T follicular helper cell (primary cell): ENCODE measurements at places on chromosomes 3 and 15.
A peak's percentile ranks its signal among the peaks of the same experiment; 100 is the strongest.

DNA sequence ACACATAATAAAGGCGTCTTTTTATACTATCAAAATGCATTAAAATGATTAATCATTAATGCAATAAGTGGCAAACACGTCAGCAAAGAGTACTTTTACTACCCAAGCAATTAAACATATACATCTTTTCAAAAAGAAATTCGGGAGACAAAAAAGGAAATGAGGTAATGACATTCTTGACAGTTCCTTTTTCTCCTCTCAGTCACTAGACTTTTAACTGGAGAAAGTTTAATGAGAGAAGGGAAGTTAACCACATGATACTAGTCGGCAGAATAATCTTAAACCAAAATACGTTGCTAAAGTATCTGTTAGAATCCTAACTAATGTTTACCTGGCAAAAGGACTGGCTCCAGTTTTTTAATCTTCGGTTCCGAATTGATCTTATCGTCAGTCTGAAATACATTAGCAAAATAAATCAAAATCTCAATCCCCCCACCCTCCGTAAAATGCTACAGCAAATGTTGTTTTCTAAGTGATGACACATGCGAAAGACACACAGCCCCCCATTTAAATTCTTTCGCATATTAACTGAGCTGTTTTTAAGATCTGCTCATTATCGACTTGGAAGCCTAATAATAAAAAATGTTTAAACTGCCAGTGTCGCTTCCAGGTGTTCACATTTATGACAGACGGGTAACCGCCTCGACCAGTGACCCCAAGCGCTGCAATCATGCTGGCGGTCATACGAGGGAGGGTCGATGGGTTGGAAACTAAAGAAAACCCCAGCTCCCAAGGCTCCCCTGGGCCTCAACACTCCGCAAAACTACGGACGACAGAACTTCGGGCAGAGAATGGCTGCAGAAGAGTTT lies 778 bp downstream of the MTMR10 start:
- DNase-seq, result no peak

GRCh38 chr3:35932995-35933394 lies 293.7 kb downstream of the ARPP21 start:
- DNase-seq, result no peak

- no peak for DNase-seq
These were observed 128.0 kb upstream of the PROK2 start for GRCh38 chr3:71912839-71913495.

GRCh38 chr3:184506561-184506991 lies 55.0 kb upstream of the EPHB3 start:
- DNase-seq, result no peak

DNA sequence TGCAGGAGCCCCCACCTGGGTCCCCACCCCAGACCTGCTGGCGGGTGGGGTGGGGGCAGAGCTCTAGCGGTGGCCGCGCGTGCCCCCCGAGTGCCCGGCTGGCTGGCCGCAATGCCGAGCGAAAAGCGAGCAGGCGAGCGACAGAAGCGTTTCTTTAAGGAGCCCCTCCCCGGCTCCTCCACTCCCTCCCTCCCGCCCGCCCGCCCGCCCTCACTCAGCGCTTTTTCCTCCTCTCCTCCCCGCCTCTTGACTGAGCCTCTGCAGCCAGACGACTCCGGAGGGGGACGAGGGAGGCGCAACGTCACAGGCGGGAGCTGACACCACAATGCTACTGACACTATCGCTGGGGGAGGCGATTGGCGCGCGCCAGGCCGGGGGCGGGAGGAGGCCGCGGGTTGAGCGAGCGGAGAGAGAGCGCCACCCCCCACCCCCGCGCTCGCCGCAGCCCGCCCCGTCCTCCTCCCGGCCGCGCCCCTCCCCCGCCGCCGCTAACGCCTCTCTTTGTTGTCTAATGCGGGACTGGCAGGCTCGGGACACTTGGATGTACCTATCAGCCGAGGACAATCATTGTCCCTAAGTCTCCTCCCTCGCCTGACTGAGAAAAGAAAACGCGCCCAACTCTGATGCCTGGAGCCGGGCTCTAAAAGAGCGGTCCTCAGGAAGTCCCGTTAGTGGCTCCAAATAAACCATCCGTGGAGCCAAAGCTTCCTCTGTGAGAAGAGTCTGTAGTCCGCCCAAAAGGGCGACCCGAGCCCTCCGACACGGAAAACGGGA lies at the start of gene MEX3B:
TSS of gene MEX3B (minus strand) at position 127 of the 774 bp plus-strand sequence. CDS start 313 bp downstream, outside the sequence.
- DNase-seq, result peak; percentile 84

GRCh38 chr3:66499881-66500575 lies 794 bp downstream of the LRIG1 start:
- no peak for DNase-seq

DNA sequence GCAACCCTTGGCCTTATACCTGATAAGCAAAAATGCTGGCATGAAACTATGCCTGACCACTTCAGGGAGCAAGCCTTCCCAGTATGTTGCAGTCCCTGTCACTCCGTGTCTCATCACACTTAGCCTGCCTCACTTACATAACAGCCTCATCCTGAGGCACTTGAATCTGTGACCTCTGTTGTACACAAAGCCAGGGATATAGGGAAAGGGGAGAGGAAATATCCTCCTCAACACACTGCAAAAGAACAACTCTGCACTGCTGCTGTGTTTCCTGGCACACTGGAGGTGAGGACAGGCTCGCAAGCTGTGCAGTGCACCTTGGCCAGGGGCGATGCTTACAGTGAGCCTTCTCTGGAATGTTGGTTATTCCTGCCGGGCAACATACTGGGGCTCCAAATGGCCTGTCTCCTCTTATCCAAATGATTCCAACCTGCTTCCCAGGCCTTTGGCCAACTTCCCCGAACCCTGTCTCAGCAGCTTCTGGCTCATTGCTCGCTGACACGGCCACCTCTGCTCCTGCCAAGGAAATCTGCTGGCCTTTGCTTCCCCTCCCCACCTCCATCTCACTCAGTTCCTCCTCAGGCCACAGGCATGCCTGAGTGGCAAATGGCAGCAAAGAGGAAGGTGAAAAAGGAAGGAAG lies 109.2 kb downstream of the CD47 start:
- DNase-seq, result no peak
